ENCODE measurements at places on chromosomes 4 and X.

DNA sequence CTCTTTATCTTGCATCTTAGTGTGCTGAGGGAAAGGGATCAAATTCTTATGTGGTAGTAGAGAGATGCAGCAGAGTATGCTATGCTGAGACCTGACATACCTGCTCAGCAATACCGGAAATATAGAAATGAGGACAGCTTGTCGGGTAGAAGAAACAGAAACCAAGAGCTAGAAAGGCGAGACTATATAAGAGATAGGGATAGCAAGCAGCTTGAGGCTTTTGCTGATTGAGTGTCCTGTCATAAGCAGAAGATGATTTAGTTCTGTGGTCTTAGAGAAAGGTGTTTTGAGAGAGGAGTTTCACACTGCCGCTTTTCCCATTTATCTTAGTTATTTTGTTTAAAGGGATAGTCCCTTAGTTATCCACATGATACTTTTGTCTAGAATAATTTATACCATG, 31.7 kb downstream of the USP9X start:
- ATAC-seq = no peak

GRCh38 chr4:123248085-123248659, 148.4 kb upstream of the SPRY1 start:
- peak; percentile 54 for ATAC-seq

GRCh38 chr4:143386812-143387211, 50.1 kb downstream of the GAB1 start:
- ATAC-seq = no peak

DNA sequence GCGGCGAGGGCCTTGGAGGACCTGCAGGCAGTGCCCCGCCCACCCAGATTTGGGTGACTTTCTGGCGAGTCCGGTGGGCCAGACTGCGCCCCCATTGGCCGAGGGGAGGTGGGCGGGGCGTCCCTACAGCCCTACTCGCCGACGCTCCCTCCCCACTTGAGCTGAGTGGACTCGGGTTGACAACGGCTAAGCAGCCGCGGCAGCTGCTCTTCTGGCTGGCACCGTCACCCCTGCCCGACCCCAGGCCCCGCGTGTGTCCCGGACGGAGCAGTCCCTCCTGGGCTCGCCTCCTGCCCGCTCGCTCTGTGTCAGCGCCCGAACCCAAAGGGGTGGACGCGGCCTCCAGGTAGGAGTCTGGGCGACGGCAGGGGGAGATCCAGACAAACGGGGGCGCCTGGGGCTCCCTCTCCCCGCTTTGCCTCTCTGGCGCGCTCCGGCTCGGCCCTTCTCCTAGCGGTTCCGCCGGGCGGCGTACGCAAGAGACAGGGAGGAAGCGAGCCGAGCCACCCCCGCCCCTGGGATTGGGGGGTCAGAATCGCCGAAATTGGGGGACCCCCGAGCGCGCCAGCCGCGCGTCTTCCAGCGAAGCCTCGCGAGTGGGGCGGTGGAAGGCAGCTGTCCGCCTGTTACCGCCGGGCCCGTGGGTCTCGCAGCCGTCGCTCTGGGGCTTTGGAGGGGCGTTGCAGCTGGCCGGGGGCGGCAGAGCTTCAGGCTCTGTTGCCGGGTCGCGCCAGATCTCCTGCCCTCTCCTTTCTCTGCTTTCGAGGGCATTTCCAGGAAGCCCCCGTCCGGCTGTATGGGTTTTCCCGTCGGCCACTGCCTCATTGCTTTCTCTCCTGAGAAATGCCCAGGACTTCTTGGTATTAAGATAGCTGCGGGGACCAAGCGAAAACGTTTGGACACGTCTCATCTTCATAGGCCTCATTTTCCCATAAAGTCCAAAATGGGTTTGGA, 46.3 kb downstream of the STARD8 start:
- peak; percentile 78 for ATAC-seq

- ATAC-seq = no peak
Measured at GRCh38 chr4:105758958-105759357, 50.4 kb downstream of the GSTCD start.

DNA sequence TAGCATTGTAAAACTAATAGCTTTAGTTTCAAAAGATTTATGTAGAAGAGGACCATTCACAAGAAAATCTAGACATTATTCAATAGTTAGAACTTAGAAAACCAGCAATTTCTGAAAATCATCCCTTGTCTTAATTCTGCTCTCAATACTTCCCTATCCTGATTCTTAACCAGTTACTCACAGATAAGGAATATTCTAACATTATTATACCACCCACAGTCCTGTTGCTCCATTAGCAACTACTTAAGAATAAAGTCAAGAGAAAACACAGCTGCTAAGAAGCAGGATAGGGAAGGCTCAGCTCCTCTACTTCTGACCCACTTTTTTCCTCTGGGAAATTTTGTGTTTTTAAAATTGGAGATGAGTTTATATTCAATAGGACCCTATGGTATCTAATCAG, 47.7 kb downstream of the PHKA1 start:
- ATAC-seq = no peak

DNA sequence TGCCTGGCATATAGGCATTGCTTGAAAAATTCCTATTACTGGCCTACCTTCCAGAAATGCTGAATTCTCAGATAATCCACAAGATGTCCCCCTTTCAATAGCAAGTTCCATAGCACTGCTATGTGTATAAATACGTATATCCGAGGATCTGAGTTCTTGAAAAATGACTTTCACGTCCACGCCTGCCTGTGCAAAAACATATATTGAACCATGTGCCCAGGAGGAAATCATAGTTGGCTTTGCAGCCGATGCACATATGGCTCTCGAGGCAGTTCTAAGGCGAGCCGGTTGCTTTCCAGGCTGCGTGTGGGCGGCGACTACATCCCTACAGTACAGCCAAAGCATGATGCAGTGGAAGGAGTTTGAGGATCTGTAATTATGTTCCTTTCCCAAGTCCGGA, 55.4 kb upstream of the ESX1 start:
- peak; percentile 60 for ATAC-seq

- no peak for ATAC-seq
Measured at GRCh38 chrX:9390693-9391368, 74.0 kb upstream of the TBL1X start.

- ATAC-seq = peak; percentile 79
Measured at GRCh38 chr4:147340111-147340510, 140.8 kb upstream of the EDNRA start.

GRCh38 chr4:26139310-26139924, 181.4 kb upstream of the RBPJ start:
- no peak for ATAC-seq

- ATAC-seq = no peak
Measured at GRCh38 chr4:77220828-77221613, 64.0 kb downstream of the CCNG2 start.

- peak; percentile 88 for ATAC-seq
Measured at GRCh38 chr4:156771171-156771837, 200.3 kb downstream of the PDGFC start.

All from motor neuron (in vitro differentiated cells).